ENCODE measurements at places on chromosomes 5 and 9.

DNA sequence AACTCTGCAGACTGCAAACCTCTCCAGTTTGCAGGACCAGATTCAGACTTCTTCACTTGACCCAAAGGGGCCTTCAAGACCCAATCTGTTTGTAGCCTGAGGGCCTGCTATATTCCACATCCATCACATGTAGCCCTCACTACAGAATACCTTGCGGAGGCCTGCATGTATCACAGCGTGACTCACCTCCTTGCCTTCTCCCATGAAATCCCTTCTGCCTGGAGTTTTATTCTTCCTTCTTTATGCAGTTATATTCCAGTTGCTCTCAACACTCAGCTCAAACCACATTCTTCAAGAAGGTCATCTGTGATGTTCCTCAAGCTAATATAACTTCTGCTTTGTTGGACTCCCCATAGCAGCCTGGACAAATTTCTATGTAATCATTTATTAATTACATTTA lies 198.5 kb upstream of the PTGER4 start:
- no peak for DNase-seq

GRCh38 chr9:125475385-125475784 lies 213.8 kb downstream of the GAPVD1 start:
- no peak for DNase-seq

- peak; percentile 39 for DNase-seq
These were observed 38.4 kb upstream of the HAND1 start for GRCh38 chr5:154516475-154516874.

DNA sequence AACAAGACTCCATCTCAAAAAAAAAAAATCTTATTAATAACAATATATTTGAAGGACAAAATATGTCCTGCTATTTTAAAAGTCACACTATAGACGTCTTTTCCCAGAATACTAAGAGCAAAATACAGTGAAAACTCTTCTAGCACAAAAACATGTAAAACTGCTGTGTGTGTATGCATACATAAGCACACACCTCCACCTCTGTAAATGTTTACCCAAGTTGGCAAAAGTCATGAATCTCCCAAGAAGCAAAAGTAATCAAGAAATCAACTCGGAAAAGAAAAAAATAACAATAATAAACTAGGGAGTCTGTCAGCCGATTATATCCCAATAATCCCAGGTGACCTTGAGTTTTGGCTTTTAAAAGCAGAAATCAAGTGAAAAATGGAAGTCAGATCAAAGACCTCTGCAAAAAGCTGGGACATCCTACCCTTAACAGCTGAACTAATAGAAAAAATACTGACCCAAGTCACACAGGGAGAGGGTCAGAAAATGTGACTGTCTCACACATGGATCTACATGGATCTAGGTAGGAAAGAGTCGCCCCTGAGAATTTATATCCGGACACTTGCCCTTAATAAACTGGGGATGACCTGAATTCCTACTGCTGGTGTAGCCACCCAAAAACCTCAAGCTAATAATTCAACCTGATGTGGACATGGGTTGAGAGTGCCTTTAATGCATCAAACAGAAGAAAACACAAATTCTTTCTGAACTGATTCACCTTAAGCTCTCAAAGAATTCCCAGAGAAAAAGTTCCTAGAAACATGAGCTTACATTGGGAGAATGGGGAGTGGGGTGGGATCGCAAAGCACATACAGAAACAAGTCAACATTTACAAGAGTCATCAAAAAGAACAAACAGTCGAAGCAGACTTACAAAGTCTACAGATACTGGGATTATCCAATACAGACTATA lies 29.9 kb downstream of the LPAR1 start:
- DNase-seq, result no peak

GRCh38 chr9:3331801-3332200 lies 194.0 kb downstream of the RFX3 start:
- DNase-seq, result no peak

GRCh38 chr5:86964889-86965288 lies 302.8 kb upstream of the RASA1 start:
- DNase-seq, result no peak

DNA sequence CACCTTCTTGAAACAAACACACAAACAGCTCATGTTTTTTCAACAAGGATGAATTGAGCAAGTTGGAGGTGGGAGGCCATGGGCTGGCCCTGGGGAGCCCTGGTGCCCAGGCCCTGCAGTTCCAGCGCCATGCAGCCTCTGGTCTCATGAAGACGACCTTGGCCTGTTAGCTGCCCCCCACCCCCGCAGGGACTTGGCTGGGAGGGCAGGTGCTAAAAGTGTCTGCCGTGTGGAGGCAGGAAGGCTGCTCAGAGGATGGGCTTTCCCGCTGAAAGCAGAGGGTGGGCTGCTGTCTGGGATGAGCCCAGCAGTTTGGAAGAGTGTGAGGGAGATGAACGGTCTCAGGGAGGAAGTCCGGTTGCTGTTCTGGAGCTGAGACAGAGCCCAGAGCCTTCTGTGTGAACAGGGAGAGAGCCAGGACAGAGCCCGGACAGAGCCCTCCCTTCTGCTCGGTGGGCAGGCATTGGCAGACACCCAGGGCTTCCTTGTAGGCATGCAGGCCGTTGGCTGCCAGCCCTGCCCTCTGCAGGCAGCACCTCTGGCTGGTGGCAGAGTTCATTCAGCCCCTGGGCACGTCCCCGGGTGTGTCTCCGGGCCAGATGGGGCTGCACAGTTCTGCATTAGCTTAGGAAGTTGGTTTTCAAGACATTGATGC lies 18.7 kb downstream of the ROPN1L start:
- DNase-seq, result no peak

- no peak for DNase-seq
These were observed 587.7 kb upstream of the CDH6 start for GRCh38 chr5:30605693-30606268.

GRCh38 chr5:89064736-89065135 lies 181.8 kb upstream of the MEF2C start:
- no peak for DNase-seq

GRCh38 chr9:99822806-99823591 lies 1.3 kb downstream of the NR4A3 start:
- DNase-seq, result peak; percentile 43

DNA sequence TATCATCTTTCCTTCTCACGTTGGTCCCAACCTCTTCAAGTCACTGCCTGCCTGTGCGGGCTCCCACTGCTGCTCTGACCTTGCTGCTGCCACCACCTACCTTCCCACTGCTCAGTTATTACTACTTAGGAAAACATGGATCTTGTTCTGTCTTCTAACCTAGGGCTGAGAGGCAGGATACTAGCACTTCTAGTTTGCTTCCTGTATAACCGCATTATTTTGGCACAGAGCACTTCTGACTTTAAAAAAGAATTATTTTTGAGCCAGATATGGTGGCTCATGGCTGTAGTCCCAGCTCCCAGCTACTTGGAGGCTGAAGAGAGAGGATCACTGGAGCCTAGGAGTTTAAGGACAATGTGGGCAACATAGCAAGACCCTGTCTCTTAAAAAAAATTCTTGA lies 135.4 kb upstream of the GNA14 start:
- DNase-seq, result no peak

- no peak for DNase-seq
These were observed 1183.8 kb upstream of the WWC1 start for GRCh38 chr5:167107684-167108083.

DNA sequence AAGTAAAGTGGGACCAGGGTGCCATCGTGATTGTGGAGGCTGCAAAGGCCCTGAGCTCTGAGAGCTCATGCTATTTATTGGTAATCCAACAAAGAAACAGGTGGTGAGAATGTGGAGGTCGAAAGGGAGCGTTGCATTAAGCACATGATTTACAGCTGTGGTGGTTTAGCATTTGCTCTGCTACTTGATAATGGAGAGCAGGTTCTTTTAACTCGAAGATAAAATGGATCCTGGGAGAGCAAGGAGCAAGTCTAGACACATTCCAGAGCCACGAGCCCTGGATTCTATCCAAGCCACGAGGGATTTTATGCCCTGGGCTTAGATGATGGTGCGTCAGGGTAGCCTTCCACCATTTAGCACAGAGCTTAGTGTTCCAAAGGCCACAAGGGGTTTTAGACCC lies 1710.1 kb upstream of the CDH9 start:
- no peak for DNase-seq

GRCh38 chr9:136829981-136830885 lies 12.0 kb upstream of the AJM1 start:
- no peak for DNase-seq

GRCh38 chr5:172795318-172795977 lies 24.5 kb upstream of the DUSP1 start:
- DNase-seq, result no peak

DNA sequence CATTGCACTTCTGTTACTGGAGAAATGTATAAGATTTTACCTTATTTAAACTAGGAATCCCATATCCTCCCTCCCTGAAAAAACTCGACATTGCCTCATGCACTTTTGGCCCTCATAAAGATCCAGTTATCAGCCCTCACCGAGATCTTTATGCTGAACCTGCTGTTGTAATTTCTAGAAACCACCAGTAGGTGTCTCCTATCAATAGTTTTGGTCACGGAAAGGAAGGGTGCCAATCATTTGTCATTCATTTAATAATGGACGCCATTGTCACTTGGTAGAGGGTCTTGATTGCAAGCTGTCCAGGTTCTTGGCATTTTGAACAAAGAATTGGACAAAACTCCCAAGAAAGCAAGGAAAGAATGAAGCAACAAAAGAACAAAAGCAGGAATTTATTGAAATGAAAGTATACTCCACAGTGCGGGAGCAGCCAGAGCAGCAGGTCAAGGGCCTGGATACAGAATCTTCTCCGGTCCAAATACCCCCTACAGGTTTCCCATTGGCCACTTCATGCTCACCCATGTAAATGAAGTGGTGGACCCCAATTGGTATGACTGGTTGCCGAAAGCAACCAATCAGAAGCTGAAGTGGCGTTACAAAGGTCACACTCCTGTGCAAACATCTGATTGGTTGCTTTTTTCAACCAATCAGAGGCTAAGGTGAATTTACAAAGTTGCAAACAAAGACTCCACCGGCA lies 524.3 kb downstream of the PSAT1 start:
- peak; percentile 67 for DNase-seq

- no peak for DNase-seq
These were observed 972.8 kb downstream of the DTWD2 start for GRCh38 chr5:118015511-118015910.

GRCh38 chr9:114425126-114425525 lies 37.3 kb upstream of the AKNA start:
- no peak for DNase-seq

- DNase-seq, result no peak
These were observed 1.5 kb upstream of the PTPRD start for GRCh38 chr9:10614196-10614800.

GRCh38 chr5:167759057-167759821 lies 532.2 kb upstream of the WWC1 start:
- no peak for DNase-seq

GRCh38 chr9:135512904-135513303 lies 8.3 kb upstream of the LCN1 start:
- DNase-seq, result no peak

DNA sequence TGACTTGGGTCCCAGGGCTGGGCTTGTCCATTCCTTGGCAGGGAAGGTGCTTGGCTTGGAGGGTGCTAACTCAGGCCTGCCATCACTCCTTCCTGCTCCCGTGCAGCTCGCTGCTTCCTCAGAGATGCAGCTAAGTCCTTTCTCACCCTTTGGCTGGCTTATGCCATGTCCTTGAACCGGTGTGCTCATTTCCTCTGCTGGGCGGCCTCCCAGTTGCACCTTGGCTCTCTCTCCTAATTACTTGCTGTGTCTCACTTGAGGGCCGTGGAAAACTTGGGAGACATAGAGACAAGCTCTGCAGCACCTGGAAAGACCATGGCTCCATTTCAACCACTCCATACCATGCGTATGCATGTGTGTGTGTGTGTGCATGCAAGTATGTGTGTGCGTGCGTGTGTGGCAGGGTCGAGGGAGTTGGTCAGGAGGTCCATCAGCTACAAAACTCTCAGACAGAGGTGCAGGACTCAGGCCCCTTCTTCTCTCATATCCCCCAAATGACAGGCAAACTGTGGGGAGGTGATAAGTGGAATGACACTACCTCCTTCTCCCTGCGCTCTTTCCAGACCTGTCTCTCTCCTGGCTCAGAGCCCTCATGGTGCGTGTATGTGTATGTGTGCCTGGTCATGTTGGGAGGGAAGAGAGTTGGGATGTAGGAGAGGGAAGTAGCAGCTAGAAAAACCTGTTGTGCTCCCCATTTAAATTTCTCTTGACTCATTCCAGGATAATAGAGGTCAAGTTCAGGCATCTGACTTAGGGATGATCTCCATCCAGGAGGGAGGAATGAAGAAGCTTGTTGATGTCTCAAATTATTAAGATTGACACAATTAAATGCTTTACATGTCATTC lies 17.6 kb upstream of the MTMR12 start:
- DNase-seq, result no peak

- no peak for DNase-seq
These were observed 117.7 kb downstream of the MAPKAP1 start for GRCh38 chr9:125589287-125589686.

GRCh38 chr9:91697201-91697600 lies 252.8 kb downstream of the ROR2 start:
- DNase-seq, result no peak

DNA sequence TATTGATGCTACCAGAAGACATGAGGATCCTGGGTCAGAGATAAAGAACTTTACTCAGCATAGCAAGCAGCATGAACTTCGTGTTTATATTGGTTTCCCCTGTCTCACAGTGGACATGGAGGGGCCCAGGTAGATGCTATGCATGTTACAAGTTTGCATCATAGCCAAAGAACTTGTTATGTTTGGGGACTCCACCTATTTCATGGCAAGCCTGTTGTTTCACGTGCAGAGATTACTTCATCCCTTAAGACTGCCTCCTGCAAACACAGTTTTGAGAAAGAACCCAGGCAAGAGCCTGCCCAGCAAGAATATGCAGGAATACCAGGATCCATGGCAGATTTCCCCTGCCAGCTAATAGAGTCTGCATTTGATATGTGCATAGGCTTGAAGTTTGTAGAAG lies 68.4 kb downstream of the RCL1 start:
- no peak for DNase-seq

DNA sequence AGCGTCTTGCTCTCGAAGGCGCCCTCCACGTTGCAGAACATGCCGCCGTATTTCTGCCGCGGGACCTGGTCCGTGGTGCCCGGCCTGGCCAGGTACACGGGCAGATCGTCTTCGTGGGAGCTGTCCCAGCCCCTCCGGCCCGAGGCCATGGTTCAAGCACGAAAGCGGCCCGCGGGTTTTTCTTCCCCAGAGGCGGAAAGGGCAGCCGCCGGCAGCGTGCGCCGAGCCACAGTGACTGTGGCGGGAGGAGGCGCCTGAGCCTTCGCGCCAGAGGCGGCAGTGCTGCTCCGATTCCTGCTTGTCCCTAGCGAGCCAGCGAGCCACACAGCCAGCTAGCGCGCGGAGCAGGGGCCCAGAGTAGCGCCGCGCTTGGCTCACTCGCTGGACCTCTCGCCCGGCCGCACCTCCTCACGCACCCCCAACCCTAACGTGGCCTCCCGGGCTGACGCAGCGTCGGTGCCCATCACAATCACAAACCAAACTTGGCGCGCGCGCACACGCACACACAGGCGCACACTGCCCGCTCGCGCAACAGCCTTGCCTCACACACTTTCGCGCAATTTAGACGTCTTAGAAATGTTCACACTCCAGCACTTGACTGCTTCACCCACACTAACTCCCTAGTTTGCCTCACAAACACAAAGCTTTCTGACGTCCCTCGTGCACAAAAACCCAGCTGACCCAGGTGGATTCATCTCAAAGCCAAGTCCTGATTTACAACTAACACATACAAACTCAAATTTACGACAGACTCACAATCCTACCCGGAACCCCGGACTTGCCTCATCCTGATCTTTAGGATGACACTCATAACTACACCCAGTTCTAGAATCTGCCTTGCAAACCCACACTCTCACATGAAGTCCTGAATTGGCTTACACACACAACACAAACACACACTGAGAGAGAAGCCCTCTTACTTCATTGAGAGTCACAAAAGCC lies at the start of gene DPYSL3:
DPYSL3 (minus strand) TSS at position 359 of the 942 bp plus-strand sequence; CDS start at position 149, 210 bp downstream.
- no peak for DNase-seq

GRCh38 chr5:158164296-158165047 lies 305.5 kb upstream of the CLINT1 start:
- no peak for DNase-seq
